ENCODE measurements at places on chromosomes 16 and 17. TPM values are rescaled to one million over a fixed set of nuclear protein-coding genes. Genes with fewer than 3 reads are reported as not detected.

BAIAP3 gene
- polyA plus RNA-seq: 0.65 TPM

TP53TG3C gene
- not detected for polyA plus RNA-seq

PARN gene
- polyA plus RNA-seq: 15.1 TPM

AOC3 gene
- polyA plus RNA-seq: 13.3 TPM

C1QTNF8 gene
- polyA plus RNA-seq: not detected

GRCh38 chr16:53530741-53531140, 27.7 kb upstream of the AKTIP start:
- no peak for DNase-seq

GRCh38 chr17:53792997-53793396, 29.7 kb upstream of the KIF2B start:
- DNase-seq: no peak

GRCh38 chr16:85627526-85628264, 14.6 kb downstream of the GSE1 start:
- DNase-seq: no peak

- DNase-seq: no peak
These were observed 314.3 kb downstream of the RBFOX1 start for GRCh38 chr16:7646821-7647500.

GRCh38 chr17:70343114-70343513, 173.8 kb downstream of the KCNJ2 start:
- no peak for DNase-seq

DNA sequence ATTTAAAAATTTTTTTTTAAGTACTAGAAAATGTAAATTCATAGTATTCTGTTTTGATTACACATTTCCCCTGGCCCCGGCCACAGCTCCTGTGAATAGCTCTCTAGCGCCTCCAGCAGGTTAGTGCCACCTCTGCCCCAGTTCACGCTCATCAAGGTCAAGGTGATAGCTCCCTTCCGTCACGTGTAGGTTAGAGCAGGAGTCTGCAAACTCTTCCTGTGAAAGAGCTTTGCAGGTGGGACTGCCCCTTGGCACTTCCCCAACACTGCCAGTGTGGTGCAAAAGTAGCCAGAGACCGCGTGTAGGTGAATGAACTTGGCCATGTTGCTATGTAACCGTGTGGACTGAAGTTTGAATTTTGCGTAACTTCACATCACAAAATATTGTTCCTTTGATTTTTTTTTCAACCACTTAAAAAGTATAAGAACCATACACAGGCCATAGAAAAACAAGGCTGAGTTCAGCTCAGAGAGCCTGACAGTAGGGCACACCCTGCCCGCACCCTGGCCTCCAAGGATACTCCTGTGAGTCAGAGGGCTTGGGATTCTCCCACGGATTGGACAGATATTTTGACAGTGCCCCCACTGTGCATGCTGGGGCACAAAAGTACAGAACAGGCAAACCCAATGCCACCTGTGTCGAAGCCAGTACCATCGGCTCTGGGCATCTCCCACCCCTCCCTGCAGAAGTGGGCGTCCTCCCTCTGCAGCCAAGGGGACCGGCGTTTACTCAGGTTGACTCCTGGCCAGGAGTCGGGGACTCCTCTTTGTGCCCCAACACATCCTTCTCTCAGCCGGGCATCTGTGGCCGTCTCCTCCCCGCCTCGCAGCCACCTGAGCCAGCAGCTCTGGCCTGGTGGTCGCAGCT, 92.0 kb upstream of the CHMP6 start:
- no peak for DNase-seq

GRCh38 chr17:83025636-83026280, 53.7 kb upstream of the METRNL start:
- DNase-seq: no peak

DNA sequence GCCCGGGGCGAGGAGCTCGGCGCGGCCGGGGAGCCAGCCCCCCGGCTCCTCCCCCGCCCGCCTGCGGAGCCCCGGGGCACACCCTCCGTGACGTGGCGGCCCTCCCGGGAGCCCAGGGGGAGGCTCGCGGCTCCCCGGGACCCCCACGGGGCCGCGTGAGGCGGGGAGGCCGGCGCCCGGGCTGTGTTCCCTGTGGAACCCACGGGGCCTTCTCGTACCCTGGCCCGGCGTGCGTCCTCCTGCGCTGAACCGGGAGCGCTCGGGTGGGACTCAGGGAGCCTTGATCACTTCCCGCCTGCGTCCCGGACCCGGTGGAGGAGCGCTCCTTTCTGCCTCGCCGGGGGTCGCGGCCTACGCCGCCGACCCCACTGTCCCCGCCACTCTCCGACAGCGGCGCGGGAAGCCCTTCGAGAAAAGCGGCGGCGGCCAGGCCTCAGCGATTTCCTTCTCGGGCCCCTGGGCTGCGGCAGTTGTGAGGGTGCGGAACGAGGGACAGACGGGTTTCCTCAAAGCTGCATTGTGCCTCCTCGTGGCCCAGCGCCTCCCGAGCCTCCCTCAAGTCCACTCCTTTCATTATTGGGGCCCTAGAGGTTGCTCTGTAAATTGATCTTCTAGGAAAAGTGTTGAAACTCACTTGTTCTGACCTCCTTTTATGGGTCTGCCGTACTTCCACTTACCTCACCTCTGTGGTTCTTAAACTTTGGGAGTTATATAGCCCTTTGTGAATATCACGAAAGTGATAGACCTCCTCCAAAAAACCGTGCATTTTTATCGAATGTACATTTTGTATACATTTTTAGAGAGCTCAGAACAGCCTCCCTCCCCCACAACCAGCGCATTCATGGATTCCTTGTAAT, 597 bp downstream of the LIG3 start:
- peak; percentile 34 for DNase-seq

DNA sequence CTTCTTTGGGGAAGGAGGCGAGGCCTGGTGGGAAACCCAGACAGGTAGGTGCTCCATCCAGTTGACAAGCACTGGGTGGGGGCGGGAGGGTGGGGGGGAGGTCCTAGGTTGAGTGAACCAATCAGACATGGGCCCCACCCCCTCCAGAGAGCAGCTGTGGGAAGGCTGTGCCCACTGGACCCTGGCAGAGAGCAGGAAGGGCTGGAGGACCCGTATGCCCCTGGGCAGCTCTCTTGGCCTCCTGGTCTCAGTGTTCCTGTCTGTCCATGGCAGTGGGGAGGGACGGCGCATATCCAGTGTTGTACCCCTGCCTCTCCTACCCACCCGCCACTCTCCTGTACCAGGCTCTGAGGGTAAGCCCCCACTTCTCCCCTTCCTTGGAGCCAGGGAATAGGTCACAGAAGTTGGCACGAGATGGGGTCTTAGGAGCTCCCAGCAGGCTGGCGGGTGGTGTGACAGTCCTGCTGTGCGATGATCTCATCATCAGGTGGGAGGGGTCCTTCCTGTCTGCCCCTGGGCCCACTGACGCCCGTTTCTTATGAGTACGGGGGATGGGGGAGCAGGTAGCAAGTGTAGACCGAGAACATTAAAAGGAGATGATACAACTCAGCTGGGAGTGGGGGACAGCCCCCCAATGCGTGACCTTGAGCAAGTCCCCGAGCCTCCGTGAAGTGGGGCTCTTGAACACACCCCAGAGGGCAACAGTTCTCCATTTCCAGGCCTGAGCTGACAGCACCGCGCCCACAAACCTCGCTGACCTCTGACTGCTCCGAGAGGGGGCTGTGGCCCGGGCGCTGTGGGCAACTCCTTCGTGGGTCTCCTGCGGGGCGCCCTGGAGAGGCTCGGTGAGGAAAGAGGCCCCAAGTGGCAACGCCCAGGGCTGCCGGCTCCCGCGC, 1.2 kb upstream of the ZFPM1 start:
- no peak for DNase-seq

DNA sequence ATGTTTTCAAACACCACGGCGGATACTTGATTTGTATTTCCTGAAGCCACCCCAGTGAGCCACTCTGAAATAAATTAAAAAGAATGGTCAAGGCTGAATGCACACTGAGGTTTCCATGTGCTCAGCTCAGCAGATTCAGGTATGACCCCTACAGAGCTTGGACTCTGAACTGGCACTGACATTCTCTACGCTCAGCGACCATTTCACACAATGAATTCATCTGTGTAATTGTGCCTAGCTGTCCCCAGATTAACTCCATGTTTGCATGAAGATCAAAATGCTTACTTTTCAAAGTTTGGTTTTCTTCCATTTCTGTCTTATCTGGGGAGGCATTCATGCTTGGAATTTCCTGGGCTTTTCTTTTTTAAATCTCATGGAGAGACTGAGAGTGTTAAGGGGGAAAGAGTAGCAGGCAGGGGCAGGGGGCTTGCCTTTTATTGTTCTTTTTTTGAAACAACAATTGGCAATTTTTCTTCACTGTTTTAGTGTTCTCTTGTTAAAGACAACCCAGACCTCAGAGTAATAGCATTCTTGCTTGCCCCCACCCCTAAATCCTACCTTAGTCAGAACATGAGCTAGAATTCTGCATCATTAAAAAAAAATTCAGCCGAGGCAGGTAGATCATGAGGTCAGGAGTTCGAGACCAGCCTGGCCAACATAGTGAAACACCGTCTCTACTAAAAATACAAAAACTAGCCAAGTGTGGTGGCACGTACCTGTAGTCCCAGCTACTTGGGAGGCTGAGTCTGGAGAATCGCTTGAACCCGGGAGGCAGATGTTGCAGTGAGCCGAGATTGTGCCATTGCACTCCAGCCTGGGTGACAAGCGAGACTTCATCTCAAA, 85.5 kb upstream of the HNF1B start:
- no peak for DNase-seq

- no peak for DNase-seq
These were observed 73.2 kb downstream of the AIPL1 start for GRCh38 chr17:6361733-6362132.

- DNase-seq: no peak
These were observed at the start of gene GH2 for GRCh38 chr17:63881935-63882601. GH2 (minus strand) TSS chr17:63881944; CDS start chr17:63881801, 143 bp downstream.

Measured in forelimb muscle (tissue), 1 donor.